ENCODE measurements at places on chromosomes 13 and 19. TPM values are rescaled to one million over a fixed set of nuclear protein-coding genes. Genes with fewer than 3 reads are reported as not detected.

DNA sequence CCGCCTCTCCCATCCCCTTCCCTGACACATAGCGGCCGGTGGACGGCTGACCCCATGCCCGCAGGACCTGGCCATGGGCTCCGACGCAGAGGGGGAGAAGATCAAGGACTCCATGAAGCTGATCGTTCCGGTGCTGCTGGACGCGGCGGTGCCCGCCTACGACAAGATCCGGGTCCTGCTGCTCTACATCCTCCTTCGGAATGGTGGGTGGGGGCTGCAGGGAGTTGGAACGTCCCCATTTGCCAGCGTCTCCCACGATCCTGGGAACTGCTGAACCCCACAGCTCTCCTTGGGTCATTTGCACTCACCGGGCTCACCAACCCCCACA lies 7.6 kb downstream of the STXBP2 start:
- H3K27me3 ChIP-seq: no peaks in the 10 kb centered on the region
- no peaks in the 10 kb centered on the region for H3K4me1 ChIP-seq
- no peak for DNase-seq
- no peak overlapping the region for H3K4me3 ChIP-seq
- H3K36me3 ChIP-seq: no peaks in the 10 kb centered on the region
- H3K27ac ChIP-seq: no peak overlapping the region

DNA sequence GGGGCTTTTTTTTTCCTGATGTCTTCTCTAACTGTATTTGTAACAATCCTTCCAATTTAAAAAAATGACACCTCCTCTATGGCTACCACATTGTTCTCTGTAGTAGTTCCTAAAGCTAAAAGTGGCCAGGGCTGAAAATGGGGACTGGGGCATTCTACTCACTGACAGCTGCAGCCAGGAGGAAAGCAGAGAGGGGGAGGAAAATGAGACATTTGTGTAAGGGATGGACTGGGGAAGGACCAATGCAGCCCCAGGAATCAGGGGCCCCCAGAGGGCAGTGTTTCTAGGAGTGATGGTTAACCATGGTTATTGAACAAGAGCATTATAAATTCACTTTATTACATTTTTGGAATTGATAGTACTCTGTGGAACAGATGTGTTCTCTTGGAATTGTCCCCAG lies 34.3 kb upstream of the C1QTNF9 start:
- no peak for DNase-seq
- no peaks in the 10 kb centered on the region for H3K36me3 ChIP-seq
- H3K27me3 ChIP-seq: no peaks in the 10 kb centered on the region

DNA sequence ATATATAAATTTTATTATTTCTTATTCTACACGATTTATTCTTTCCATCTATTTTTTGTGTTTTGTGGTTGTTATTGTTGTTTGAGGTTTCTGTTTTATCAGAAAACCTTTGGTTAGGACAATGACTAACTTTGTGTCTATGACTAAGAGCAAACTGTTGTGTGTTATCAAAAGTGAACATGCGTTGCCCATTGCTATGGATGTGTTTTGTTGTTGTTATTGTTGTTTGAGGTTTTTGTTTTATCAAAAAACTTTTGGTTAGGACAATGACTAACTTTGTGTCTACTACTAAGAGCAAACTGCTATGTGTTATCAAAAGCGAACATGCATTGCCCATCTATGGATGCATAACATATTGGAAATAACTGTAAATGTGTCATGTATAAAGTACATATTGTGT lies 692.3 kb downstream of the SLITRK1 start:
- no peaks in the 10 kb centered on the region for H3K36me3 ChIP-seq
- H3K27ac ChIP-seq: no peak overlapping the region
- no peaks in the 10 kb centered on the region for H3K27me3 ChIP-seq
- H3K4me3 ChIP-seq: no peak overlapping the region

DNA sequence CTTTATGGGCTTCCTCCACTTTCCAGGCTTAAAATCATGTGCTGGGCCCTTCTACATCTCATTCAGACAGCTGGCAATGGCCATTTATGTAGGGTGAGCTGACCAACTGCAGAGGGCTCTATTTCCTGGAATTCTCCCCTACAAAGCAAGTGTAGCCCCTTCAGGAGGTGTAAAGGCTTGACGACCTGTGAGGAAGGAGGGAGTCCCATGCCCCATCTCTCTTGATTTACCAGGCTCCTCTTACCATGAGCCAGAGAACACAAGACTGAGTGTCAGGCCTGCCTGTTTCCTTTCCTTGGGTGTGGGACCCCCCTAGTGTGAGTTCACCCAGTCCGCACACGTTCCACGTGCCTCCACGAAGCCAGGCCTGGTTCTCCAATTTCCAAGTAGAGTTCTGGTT lies 16.6 kb downstream of the ZNF536 start:
- no peak for DNase-seq
- H3K36me3 ChIP-seq: no peaks in the 10 kb centered on the region
- no peak overlapping the region for H3K4me3 ChIP-seq

- no peak overlapping the region for H3K27ac ChIP-seq
- no peaks in the 10 kb centered on the region for H3K27me3 ChIP-seq
- no peaks in the 10 kb centered on the region for H3K36me3 ChIP-seq
- no peaks in the 10 kb centered on the region for H3K4me1 ChIP-seq
Measured at GRCh38 chr13:89749888-89750287, 1597.6 kb upstream of the MIR17HG start.

GRCh38 chr13:40236566-40237168 lies 429.8 kb downstream of the FOXO1 start:
- H3K4me3 ChIP-seq: no peak overlapping the region
- no peaks in the 10 kb centered on the region for H3K36me3 ChIP-seq
- no peaks in the 10 kb centered on the region for H3K4me1 ChIP-seq
- H3K27me3 ChIP-seq: no peaks in the 10 kb centered on the region
- DNase-seq: no peak

GRCh38 chr19:15426485-15427349 lies 7.9 kb upstream of the AKAP8L start:
- no peak overlapping the region for H3K4me3 ChIP-seq
- peaks cover 8% of the 10 kb centered on the region for H3K36me3 ChIP-seq
- H3K4me1 ChIP-seq: peaks cover 56% of the 10 kb centered on the region
- no peak for DNase-seq

GRCh38 chr13:34258646-34259386 lies 440.9 kb downstream of the RFC3 start:
- H3K27ac ChIP-seq: no peak overlapping the region
- H3K36me3 ChIP-seq: no peaks in the 10 kb centered on the region

DNA sequence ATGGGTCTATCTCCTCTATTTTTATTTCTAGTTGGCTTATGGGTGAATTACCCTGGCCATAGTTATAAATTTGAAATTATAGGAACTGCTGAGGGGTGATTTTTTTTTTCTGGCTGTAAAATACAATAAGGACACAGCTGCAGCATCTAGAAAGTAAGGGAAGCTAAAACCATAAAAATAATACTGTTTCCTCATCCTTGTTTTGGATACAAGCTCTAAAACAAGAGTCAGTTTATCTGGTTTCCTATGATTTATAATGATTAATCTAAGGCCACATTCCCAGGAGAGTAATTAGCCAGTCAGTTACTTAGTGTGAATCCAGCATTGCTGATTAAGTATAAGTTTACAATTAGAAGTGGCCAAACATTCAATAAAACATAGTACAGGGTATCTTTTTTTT lies 219.1 kb upstream of the NBEA start:
- no peak overlapping the region for H3K27ac ChIP-seq
- no peak for DNase-seq
- H3K4me1 ChIP-seq: no peaks in the 10 kb centered on the region

DNA sequence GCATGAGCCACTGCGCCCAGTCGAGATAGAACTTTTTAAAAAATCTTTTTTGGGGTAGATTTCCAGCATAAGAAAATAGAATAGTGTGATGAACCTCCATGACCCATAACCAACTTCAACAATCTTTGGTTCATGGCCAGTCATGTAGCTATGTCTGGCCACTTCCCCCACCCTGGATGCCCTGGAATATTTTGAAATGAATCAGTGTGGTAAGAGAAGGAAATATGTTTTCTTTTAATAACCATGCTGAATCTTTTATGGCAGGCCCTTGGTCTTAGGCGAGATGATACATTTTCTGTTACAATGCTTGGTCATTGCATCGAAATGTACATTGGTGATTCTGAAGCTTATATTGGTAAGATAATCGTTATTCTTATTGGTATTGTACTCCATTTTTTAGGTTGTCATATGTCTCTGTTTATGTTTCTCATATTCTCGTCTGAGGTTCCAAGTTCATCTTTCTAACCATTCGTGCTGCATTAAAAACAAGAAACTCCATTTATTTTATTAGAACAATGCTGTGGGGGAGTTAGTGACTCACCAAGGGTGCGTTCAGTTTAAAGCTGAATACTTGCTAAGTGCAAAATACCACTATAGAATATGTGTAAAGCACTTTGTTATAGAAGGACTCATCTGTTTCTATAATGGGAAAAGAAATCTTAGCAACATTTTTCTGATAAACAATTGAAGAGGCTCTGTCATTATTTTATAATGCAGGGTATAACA lies 16.4 kb upstream of the UPF3A start:
- no peaks in the 10 kb centered on the region for H3K27me3 ChIP-seq
- no peaks in the 10 kb centered on the region for H3K4me1 ChIP-seq
- no peak overlapping the region for H3K27ac ChIP-seq
- H3K4me3 ChIP-seq: no peak overlapping the region
- peaks cover 74% of the 10 kb centered on the region for H3K36me3 ChIP-seq

DNA sequence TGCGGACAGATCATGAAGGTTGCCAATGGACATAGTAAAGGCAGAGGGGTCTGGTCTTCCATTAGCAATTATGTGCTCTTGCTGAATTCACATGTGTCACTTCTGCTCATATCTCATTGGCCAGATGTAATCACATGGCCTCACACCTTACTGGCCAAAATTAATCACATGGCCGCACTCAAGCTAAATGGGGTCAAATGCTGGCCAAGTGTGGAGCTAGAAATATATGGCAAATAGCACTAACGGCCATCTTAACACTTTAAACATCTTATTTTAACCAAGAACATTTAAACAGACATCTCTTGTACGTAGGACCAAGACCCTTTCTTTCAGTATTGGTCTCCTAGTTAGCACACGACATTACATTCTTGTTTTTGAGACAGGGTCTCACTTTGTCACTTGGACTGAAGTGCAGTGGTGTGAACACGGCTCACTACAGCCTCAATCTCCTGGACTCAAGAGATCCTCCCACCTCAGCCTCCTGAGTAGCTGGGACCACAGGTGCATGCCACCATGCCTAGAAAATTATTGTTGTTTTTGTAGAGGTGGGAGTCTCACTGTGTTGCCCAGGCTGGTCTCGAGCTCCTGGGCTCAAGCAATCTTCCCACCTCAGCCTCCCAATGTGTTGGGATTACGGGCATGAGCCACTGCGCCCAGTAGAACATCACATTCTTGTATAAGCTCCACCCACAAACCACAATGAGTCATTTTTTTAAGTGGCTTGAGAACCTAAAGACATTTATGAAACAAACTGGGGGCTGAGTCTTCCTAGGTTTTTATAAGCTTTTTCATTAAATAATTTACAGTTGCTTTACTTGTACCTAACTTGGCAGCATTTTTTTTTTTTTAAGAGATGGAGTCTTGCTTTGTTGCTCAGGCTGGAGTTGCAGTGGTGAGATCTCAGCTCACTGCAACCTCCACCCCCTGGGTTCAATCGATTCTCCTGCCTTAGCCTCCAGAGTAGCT lies 2.9 kb upstream of the PTOV1 start:
- H3K4me3 ChIP-seq: no peak overlapping the region
- no peak for DNase-seq
- no peaks in the 10 kb centered on the region for H3K36me3 ChIP-seq
- H3K27ac ChIP-seq: no peak overlapping the region
- H3K27me3 ChIP-seq: no peaks in the 10 kb centered on the region

- H3K36me3 ChIP-seq: no peaks in the 10 kb centered on the region
- H3K27ac ChIP-seq: no peak overlapping the region
- no peak for DNase-seq
- H3K4me3 ChIP-seq: no peak overlapping the region
- no peaks in the 10 kb centered on the region for H3K27me3 ChIP-seq
Measured at GRCh38 chr13:99395436-99395835, 88.2 kb upstream of the GPR183 start.

- H3K36me3 ChIP-seq: no peaks in the 10 kb centered on the region
- no peaks in the 10 kb centered on the region for H3K27me3 ChIP-seq
- H3K27ac ChIP-seq: no peak overlapping the region
Measured at GRCh38 chr13:59447846-59448620, 715.7 kb downstream of the DIAPH3 start.

GRCh38 chr13:89584058-89584620 lies 1763.3 kb upstream of the MIR17HG start:
- H3K4me1 ChIP-seq: no peaks in the 10 kb centered on the region
- no peak overlapping the region for H3K4me3 ChIP-seq
- H3K27ac ChIP-seq: no peak overlapping the region
- DNase-seq: no peak
- H3K27me3 ChIP-seq: no peaks in the 10 kb centered on the region
- H3K36me3 ChIP-seq: no peaks in the 10 kb centered on the region

- H3K27ac ChIP-seq: no peak overlapping the region
- H3K4me3 ChIP-seq: no peak overlapping the region
- DNase-seq: no peak
Measured at GRCh38 chr13:51764184-51765141, 39.5 kb downstream of the DHRS12 start.

- H3K4me1 ChIP-seq: no peaks in the 10 kb centered on the region
- H3K4me3 ChIP-seq: no peak overlapping the region
- H3K36me3 ChIP-seq: no peaks in the 10 kb centered on the region
- DNase-seq: no peak
- H3K27ac ChIP-seq: no peak overlapping the region
- H3K27me3 ChIP-seq: no peaks in the 10 kb centered on the region
Measured at GRCh38 chr13:38538422-38538821, 148.5 kb upstream of the FREM2 start.

GRCh38 chr13:51803422-51804294 lies at the start of gene DHRS12:
Gene DHRS12, minus strand, starts transcription at chr13:51804163. Its CDS starts 4,504 bp downstream, at chr13:51799659.
- peak within 1 kb of the TSS; percentile 99 for H3K27ac ChIP-seq
- no peaks in the 10 kb centered on the region for H3K36me3 ChIP-seq
- DNase-seq: peak; percentile 88
- H3K4me3 ChIP-seq: peak within 1 kb of the TSS; percentile 70
- no peaks in the 10 kb centered on the region for H3K27me3 ChIP-seq

GRCh38 chr19:5966215-5966614 lies 11.7 kb downstream of the RANBP3 start:
- no peak overlapping the region for H3K27ac ChIP-seq
- no peak for DNase-seq
- no peak overlapping the region for H3K4me3 ChIP-seq

DNA sequence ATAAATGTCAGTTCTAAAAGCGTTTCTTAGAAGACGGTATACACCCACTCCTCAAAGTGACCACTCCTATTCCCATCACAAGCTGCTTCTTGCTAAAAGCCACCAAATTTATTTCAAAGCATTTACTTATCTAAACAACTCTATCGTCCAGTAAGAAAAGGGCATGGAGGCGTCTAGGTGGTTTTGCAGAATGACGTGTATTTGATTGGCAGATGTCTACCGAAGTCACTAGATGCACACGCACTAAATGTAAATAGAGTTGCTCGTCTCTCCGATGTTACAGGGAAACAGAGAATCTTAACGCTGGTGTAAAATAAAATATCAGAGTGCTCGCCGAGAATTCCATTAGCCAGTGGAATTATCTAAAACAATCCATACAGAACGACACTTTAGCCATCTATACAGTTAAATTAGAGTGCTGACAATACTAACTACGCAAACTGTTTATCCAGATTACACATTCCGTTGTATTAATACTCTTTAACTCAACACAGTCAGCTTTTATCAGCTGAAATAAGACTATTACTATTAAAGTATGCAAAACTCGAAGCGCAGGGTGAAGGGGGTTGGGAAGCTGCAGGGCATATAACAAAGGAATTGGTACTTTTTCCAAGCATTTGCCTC lies 1.9 kb downstream of the KLF12 start:
- H3K4me1 ChIP-seq: peaks cover 39% of the 10 kb centered on the region
- H3K36me3 ChIP-seq: no peaks in the 10 kb centered on the region
- no peaks in the 10 kb centered on the region for H3K27me3 ChIP-seq
- no peak for DNase-seq
- H3K27ac ChIP-seq: peak overlapping the region; percentile 68

Gene ARHGEF18
- polyA plus RNA-seq: 10.6 TPM

Gene STAP2
- polyA plus RNA-seq: 24.5 TPM

Gene TEAD2
- polyA plus RNA-seq: 3.6 TPM

Gene CCDC124
- polyA plus RNA-seq: 43.0 TPM

Gene GPR18
- 1.0 TPM for polyA plus RNA-seq

Measured in liver (tissue), 10 donors.